ENCODE measurements at places on chromosomes 13 and 19.

DNA sequence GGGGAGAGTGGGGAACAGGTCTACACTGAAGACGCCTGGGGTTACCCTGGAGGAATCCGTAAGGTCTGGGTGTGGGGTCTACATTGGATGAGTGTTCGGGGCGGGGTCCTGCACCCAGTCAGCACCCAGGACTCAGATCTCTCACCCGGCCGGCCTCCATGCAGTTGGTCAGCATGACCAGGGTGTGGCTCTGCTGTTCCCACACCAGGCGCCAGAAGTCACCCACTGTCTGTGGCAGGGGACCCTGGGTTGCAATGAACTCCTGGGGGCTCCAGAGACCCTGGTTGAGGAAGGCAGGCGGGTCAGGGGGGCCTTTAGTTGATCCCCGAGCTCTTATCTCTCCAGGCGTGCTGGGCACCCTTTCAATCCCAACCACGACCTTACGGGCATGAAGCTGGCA lies 6.0 kb upstream of the SYT5 start:
- DNase-seq = no peak

DNA sequence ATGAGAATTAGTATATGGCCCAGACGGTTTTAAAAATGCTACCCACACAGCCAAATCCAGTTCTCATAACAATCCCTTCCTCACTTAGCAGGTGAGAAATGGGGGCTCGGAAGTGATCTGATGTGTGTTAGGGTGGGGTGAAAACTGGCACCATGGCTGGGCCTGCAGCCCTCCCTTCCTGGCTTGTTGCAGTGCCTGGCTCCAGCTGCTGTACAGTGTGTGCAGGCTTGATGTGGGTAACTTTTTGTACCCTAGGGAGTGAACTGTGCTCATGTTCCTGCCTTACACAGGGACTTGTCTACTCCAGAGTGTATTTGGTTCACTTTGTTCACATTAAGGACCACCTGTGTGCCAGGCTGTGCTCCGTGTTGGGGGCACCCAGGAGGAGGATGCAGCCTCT lies 177.2 kb downstream of the LMO7 start:
- DNase-seq = no peak

- DNase-seq = no peak
These were observed 599 bp upstream of the ARHGEF7 start for GRCh38 chr13:111114362-111115060.

GRCh38 chr13:95641291-95642027 lies 3.0 kb downstream of the DZIP1 start:
- no peak for DNase-seq

GRCh38 chr13:96093296-96094006 lies 3.5 kb downstream of the HS6ST3 start:
- DNase-seq = no peak

- DNase-seq = peak; percentile 53
These were observed 900 bp downstream of the PPP1R13L start for GRCh38 chr19:45403781-45404556.

GRCh38 chr19:36837176-36837905 lies 846 bp downstream of the ZNF790 start:
- peak; percentile 2 for DNase-seq

DNA sequence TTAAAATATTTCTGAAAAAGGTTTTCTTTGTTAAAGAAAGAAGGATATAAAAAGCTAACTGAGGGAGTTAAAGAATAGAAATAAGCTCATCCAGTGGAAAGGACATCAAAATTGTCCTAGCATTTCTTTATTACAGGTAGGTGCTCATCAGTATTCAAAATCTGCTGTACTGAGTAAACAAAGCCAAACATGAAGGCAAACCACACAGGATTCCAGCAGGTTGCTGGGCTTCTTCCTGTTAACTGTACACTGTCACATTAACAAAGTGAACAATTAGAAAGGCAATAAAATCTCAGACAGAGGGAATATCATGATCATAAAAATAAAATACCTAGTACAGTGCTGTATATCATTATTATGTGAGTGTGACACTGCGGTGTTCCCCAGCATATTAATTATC lies 1541.0 kb downstream of the SLITRK5 start:
- no peak for DNase-seq
